ENCODE measurements at places on chromosomes 5 and 9.
A peak's percentile ranks its signal among the peaks of the same experiment; 100 is the strongest.

- no peak for DNase-seq
These were observed 3.1 kb downstream of the SMARCA2 start for GRCh38 chr9:2018162-2018643.

DNA sequence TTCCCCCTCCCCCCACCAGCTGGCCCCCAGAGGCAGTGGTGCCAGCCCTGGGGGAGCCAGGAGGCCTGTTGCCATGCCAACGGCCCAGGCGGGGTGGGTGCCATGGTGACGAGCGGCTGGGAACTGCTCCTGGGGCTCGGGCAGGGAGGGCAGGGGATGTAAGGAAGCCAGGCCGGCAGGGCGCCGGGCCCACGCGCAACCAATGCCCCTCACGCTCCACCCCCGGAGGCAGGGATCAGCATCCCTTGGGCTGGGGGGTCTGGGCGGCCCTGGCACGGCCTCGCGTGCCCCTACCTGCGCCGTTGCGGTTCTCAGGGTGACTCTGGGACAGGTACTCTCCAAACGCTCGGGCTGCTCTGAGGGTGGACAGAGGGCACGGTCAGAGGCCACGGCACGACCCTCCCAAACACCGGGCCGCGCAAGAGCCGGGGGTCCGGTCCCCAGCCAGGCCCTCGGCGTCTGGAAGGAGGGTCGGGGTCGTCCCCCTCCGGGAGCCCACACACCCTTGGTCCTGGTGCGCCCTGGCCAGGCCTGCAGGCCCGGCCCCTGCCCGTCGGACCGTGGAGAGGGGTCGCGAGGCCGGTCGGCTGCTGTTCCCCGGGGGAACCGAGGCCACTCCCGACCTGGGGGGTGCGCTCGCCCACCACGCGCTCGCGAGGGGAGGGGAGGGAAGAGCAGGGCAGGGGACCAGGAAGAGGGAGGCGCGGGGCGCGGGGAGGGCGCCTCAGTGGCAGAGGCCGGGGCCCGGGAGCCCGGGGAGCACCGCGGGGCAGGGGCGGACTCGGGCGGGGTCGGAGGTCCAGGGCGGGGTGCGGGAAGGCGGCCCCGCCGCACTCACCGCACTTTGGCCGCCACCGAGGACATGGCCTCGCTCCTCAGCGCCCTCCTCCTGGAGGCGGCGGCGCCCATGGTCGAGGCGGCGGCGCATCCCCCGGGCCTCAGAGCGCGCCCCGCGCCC is 661 bp downstream of the NSMF start:
- DNase-seq: no peak

DNA sequence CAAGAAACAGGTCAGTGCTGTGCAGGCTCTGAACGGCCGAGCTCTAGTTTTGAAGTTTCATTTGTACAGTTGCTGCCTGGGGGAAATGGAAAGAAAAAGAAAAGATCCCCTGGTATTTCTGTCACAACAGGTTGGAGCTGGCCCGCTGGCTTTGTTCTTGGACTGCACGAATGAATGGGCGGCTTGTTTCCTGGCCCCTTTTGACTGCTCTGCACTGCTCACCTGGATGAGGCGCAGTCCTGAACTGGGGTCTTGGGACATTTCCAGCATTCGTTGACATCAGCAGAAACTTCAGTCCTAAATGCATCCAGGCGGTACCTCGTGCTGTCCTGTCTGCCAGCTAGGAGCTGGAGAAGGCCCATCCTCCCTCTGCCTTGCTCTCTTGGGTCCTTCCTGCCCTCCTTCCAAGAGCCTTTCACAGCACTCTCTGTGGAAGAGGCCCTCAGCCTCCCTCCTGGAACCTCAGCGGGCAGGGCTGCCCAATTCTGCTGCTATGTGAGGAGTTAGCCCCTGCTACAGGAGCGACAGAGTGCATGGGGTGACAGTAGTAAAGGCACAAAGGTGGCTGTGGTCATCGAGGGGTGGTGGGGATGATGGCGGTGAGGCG is 189.2 kb downstream of the FSTL4 start:
- DNase-seq: no peak

- no peak for DNase-seq
These were observed 5.5 kb upstream of the SUSD3 start for GRCh38 chr9:93052791-93053540.

GRCh38 chr5:134125039-134126015 is 10.8 kb downstream of the TCF7 start:
- DNase-seq: peak; percentile 58

- no peak for DNase-seq
These were observed 593.1 kb downstream of the MAT2B start for GRCh38 chr5:164098531-164098930.

DNA sequence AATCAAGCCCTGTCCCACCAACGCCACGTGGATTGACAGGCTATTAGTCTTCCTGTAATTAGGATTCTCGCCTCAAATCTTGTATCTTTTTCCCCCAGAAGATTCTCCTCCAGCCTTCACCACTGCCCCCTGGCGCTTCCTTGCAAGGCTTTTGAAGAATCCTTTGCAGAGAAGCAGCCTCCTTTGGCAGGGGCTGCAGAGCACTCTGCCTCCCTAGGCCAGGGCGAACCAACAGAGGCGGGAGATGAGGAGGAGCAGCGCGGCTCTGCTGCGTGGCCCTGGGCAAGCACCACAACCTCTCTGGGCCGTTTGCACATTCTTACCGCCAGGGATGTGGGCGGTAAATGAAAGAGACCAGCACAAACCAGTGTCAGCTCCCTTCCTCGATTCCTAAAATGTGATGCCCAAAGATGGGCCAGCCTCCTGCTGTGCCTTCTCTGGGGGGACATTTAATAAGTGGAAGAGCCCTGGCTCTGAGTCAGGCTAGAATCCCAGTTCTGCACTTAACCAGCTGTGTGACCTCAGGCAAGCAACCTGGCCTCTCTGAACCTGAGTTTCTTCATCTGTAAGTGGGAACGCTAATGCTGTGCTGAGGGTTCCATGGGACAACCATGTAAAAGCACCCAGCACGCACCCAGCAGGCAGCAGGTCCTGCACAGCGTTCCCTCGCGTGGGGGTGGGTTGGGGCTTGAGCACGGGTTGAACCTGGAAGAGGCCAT is 128.6 kb downstream of the KCNIP1 start:
- peak; percentile 23 for DNase-seq

DNA sequence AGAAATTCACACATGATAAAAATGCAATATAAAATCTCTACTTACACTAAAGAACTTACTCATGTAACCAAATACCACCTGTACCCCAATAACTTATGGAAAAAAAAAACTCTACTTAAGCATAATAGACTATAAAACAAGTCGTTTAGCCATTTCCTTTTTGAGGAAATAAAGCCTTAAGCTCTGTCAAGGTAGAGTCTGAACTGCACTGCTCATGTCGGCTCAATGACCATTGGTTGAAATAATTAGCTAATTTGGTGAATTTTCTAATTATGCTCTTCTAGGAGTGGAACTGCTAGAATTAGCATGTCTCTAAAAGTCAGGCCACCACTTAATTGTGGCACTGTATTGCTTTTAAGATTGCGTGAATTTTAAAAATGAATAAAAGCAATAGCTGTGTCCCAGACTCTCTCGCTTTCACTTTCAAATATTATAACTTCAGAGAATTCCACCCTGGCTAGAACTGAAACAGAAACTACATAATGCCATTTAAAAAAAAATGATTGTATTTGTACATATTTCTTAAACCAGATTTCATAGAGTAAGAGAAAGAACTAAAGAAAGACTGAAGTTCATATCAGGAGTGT is 113.0 kb upstream of the PCA3 start:
- no peak for DNase-seq

DNA sequence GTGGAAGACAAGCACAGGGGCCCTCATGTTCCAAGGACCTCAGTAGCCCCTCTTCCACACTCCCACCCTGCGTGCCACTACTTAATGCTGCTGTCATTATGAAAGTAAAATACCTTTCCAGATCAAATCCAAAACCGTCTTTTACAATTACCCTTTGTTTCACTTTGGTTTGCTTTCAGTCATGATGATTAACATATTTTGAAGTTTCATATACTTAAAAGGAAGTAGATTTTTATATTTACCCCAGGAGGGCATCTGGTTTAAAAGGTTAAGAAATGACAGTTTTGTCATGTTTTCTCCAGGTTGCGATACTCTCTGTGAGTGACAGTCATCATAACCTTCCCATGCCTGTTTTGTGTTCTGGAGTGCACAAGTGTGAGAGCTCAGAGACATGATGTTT is 13.5 kb upstream of the MAP1B start:
- DNase-seq: no peak

DNA sequence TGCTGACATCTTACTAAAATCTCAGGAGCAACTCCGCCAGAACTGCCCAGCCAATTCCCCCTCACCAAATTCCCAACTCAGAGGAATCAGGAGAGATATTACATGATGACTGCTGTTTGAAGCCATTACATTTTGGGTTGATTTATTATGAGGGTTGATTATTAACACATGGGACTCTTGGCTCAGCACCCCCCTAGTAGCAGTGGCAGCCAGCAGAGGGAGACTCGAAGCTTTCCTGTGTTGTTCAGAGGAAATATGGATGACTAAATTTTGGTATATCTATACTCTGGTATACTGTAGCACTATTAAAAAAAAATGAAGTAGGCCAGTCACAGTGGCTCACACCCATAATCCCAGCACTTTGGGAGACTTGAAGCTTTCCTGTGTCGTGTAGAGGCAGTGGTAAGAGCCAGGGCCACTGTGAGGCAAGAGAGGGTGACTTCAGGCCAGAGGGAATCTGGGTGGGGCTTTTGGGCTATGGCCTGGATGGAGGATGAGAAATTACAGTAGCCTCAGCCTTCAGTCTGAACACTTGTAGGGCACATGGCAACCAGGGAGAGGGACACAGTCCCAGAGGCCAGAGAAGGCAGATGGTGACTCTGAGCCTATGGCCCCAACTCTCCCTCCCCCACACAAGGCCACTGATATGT is 111.4 kb downstream of the LHX2 start:
- DNase-seq: no peak

DNA sequence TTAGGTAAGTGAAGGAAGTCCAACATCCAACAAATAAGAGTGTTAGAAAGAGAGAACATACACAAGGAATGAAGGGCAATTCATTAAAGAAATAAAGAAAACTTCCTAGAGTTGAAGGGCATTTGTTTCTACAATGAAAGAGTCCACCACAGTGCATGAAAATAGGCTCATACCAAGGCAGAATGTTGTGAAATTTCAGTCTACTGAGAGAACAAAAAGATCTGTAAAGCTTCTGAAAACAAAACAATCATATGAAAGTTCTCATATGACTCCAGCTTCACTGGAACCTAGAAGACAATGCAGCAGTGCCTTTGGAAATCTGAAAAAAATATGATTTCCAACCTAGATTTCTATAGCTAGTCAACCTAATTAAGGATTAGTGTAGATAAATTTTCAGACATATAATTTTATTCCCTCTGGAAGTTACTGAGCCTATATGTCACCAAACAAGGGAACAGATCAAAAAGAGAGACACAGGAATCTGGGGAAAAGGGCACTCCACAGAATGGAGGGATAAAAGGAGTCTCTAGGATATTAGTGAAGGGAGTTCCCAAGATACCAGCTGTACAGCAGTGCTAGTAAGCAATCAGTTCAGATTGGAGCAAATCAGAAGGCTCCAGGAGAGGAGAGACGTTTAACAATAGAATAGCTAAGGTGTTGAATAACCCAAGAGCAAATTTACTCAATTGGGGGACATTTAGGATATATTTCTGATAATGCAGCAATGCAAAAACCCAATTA is 5.8 kb downstream of the C5orf58 start:
- DNase-seq: no peak

DNA sequence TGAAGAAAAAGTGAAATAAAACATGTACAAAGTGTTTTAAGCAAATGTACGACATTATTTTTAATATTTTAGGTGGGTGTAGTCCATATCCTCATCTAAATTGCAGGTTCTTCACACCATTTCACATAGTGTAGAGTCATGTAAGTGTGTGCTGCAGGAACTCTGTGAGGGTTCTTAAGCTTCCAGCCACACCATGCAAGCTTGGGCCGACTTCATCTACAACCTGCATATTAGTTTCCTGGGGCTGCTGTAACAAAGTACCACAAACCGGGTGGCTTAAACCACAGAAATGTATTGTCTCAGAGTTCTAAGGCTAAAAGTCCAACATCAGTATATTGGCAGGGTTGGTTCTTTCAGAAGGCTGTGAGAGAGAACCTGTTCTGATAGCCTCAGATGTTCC is 10.2 kb downstream of the PAM start:
- no peak for DNase-seq

- no peak for DNase-seq
These were observed 184.7 kb downstream of the MEF2C start for GRCh38 chr5:88698290-88698689.

DNA sequence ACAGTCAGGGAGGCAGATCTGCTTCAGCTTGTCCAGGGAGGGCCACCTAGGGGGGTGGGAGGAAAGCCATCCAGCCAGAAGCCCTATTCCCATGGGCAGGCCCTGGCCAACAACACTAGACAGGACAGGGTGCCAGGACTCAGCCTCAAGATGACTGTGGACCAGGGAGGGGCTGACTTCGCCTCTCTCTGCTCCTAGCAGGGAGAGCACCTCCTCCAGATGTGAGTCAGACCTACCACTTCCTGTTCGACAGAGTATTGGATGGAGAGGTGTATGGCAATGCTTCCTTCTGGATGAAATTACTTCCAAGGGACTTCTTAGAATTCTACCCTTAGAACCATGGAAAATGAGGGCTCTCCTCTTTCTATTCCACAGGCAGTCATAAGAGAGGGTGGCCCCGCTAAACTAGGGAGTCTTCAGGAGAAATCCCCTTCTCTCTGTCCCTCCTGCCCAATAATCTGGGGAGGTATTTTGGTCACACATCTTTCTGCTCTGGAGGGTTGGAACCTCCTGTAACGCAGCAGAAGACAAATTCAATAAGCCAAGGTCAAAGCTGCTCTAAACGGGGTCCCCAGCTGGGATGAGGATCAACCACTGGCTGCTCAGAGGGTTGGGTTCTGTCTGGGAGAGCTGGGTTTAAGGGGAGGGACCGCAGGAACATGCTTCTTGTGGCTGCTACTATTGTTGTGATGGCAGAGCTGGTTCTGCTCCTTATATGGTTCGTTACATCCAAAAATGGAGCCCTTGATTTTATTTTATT is 23.2 kb upstream of the RCL1 start:
- DNase-seq: peak; percentile 44

DNA sequence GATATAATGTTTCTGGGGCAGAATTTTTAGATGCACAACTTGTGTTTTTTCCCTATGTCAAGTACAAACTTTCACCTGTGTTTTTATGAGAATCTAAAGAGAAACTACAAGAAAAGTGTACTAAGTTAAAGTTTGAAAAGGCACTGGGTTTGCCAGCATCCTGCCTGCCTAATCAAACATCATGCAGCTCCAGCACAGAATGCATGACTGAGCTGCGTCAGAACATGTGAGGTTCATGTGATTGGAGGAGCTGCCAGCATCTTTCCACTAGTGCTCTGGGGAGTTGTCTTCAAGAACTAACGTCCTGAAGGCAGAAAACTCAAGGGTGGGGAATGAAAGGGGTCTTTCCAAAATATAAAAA is 46.1 kb upstream of the RIC1 start:
- DNase-seq: peak; percentile 33

DNA sequence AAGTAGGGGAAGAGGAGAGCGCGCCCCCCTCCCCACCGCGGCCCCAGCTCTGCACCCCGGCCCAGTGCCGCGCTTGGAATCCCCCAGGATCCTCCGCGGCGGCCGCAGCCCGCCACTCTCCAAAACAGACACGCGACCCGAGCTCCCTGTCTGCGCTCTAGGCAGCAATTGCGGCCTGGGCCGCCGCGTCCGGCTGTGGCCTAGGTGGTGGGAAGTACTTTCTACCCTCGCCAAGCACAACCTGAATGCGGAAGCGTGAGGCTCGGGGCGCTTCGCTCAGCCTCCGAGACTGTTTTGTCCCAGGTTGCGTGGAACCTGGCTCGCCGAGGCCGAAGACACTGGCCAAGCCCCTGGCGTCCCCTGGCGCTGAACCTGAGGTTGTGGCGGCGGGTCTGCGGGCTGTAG is 3.3 kb upstream of the FOXB2 start:
- DNase-seq: no peak
